Lung microvascular endothelial cell (primary cell): ENCODE measurements at places on chromosomes 7 and 10. TPM values are rescaled to one million over a fixed set of nuclear protein-coding genes. Genes with fewer than 3 reads are reported as not detected.

The AKR1C1 gene
- 8.7 and 18.7 TPM in 2 replicates for total RNA-seq

The DDX50 gene
- 28.1 and 31.7 TPM in 2 replicates for total RNA-seq

The CAV2 gene
- total RNA-seq, result 141 and 150 TPM in 2 replicates

The MMRN2 gene
- 14.9 and 96.3 TPM in 2 replicates for total RNA-seq

The LIPJ gene
- not detected in 2 replicates for total RNA-seq

The YAE1 gene
- total RNA-seq, result 13.1 and 18.3 TPM in 2 replicates

The TEX47 gene
- total RNA-seq, result not detected in 2 replicates

The FAM241B gene
- total RNA-seq, result 0.20 and 0.22 TPM in 2 replicates

The HTRA1 gene
- 42.7 and 125 TPM in 2 replicates for total RNA-seq

The NEBL gene
- total RNA-seq, result 1.7 and 4.4 TPM in 2 replicates

The ANLN gene
- total RNA-seq, result 6.3 and 22.2 TPM in 2 replicates

The AKR1C2 gene
- total RNA-seq, result 11.1 and 15.3 TPM in 2 replicates

The ADAP1 gene
- total RNA-seq, result 1.7 and 3.2 TPM in 2 replicates

The A1CF gene
- total RNA-seq, result not detected in 2 replicates

The ADIRF gene
- total RNA-seq, result 10.1 and 37.7 TPM in 2 replicates

The HOXA4 gene
- total RNA-seq, result 0.22 and 0.79 TPM in 2 replicates
